ENCODE measurements at places on chromosomes 7 and 10.

- DNase-seq = no peak
Observed at GRCh38 chr7:100768784-100769183, 35.4 kb downstream of the ZAN start.

DNA sequence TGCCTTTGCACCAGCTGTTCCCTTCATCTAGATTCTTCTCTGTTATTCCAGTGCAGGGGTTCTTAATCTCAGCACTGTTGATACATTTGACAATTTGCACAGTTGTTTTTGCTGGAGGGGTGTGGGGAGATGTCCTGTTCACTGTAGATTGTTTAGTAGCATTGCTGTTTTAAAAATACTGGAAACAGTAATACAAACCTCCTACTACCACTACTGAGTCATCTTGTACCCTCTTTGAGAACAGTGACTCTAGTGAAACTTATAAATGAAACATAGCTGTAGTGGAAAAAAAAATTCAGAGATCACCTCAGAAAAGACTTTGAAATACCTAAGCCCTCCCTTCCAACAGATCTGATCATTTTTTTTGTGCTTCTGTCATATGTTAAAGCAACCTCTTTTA is 154.8 kb upstream of the TMEM196 start:
- no peak for DNase-seq

- no peak for DNase-seq
Observed at GRCh38 chr10:105252911-105253310, 611.8 kb downstream of the SORCS3 start.

DNA sequence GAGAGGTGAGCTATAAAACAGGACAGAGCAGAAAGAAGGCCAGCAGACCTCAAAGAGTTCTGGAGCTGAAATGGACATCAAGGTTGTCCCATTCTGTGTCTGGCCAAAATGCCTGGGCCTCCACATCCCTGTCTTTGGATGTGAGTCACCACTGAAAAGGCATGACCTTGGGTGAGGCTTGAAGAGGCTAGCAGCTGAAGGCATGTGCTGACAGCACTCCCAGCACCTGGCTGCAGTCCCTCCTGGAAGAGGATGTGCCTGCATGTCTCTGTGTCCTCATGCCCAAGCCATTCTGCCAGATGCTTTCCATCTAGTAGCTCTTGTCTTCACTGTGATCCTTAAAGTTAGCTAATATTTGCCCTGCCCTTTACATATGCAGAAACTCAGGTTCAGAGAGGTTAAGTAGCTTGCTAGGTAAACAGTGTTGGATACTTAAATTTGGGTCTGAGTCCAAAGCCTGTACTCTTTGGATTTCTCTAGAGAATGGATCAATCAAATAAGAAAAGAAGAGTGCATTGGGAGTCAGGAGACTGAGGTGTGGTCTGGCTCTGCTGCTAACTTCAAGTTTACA is 35.8 kb downstream of the HECW1 start:
- no peak for DNase-seq

GRCh38 chr7:47382200-47382599 is 199.7 kb downstream of the TNS3 start:
- DNase-seq = no peak

DNA sequence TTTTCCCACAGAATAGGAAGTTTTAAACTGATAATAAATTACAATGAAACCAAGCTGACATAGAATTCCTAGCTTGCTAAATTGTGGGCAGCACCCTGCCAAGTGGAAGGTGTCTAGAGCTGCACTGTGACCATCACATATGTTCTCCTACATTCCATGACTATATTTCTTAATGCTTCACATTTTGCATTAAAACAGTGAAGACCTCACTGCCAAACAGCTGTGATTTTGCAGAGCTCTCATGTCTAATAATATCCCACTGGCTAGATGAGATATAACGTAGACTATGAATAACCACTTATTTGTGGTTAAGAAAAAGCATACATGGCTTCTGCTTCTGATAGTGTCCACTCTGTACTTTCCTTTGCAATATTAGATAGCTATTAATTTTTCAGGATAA is 228.3 kb upstream of the TEX47 start:
- no peak for DNase-seq

GRCh38 chr10:4733150-4733842 is 92.7 kb upstream of the AKR1E2 start:
- peak; percentile 1 for DNase-seq
